ENCODE measurements at places on chromosomes 4 and X.

DNA sequence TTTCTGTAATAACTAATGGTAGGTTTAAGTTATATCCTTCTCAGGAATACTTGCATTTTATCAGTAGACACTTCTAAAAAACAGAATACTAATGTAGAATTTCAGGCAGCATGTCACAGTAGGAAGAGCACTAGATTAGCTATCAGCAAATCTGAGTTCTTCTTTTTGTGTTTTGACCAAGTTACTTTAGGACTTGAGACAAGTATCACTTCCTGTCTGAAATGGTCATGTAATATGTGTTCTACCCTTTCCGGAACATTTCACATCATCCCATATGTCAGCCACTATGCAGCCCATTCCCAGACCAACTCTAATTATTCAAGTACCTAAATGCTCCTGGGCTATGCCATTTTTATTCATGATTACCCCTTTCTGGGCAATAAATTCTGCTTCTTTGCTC, 401.8 kb upstream of the RPS6KA3 start:
- no peak for DNase-seq

- DNase-seq: no peak
Measured at GRCh38 chr4:130603043-130603442, 1507.1 kb downstream of the C4orf33 start.

DNA sequence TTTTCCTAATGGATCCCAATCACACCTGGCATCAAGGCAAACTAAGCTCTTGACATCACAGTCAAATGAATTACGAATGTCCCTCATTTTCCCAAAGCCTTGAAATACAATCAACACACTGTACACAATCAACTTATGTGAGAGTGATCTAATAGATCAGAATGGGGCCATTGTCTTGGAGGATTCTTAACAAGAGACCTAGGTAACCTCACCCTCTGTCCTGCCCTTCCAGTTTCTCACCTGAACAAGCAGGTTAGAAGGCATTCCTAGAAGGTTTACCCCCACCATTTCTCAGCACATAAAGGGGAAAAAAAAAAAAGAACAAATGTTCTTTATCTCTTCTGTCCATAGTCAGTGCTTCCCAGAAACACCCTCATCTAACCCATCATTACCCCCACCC, 6.3 kb downstream of the SLC39A8 start:
- DNase-seq: no peak

DNA sequence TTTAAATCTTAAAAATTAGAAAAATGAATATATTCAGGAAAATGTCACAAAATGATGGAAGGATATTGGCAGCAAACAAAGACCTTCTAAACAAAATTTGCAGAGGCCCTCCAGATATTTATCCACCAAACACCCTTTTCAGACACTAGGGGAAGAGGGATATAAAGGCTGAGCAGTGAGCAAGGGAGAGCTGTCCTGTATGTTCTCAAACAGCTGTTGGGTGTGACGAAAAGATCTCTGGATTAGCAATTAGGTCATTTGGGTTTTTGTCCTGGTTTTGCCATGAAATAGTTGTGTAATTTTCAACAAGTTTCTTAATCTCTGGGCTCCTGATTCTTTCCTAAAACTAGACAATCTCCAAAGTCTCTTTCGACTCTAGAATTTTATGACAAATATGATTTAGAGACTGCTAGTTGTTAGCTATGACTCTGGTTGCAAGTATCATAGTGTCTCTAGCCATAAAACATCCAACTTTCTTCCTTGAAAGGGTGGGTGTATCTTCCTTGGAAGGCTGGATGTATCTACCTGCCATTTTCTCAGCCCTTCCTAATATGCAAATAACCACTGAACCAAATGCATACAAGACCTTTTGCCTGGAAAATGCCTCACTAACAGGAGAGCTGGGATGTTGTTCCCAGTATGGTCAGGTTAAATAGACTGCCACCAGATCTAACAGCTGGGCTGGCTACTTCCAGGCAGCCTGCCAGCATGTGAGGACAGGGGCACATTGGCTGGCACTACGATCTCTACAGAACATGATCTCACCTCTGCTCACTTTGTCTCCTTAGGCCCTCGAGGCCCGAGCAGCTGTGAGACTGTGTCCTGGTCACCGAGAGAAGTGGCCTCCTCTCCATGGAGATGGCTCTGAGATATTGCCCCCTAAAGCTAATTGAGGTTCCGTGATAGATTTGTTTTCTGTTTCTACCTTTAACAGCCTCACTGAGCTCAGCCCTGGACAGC, 225.5 kb upstream of the JADE1 start:
- DNase-seq: no peak

GRCh38 chr4:21989351-21989750, 40.8 kb upstream of the KCNIP4 start:
- no peak for DNase-seq

GRCh38 chr4:53508446-53508845, 82.8 kb downstream of the LNX1 start:
- DNase-seq: no peak

DNA sequence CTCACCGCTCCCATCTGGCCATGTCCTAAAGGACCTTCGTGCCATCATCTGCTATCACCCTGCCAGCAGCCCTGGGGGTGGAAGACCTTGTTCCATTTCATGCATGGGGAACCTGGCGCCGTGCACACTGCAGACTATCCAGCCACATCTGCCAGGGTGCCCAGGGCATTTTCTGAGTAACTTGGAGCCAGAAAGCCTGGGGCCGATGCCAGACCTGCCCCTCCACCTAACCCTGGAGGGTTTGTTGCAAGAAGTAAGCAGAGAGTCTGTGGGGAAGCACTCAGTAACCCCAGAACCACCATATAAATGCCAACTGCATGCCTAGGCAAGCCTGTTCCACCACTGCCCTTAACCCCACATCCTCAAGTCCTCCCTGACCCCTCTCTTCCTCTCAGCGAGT, 7.3 kb downstream of the HAUS7 start:
- DNase-seq: no peak

DNA sequence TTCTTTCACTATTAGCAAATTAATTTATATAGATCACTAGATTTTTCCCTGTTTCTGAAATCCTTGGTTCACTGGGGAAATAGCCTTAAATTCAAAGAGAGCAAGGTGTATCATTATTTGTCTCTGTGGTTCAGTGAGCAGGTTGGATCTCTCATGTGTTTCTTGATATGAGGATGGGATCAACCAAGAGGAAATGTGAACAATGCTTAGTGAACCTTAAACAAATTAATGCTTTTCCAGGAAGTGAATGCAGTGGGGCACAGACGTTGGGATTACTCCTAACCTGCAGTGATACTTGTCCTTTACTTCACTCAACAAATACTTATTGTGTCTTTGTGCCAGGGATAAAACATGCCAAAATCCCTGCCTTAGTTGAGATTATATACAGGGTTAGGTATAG, 193.2 kb downstream of the SHROOM3 start:
- DNase-seq: no peak

- no peak for DNase-seq
Measured at GRCh38 chr4:53151489-53151788, 214.4 kb downstream of the SCFD2 start.

GRCh38 chrX:111283446-111283845, 13.2 kb upstream of the CAPN6 start:
- DNase-seq: no peak

DNA sequence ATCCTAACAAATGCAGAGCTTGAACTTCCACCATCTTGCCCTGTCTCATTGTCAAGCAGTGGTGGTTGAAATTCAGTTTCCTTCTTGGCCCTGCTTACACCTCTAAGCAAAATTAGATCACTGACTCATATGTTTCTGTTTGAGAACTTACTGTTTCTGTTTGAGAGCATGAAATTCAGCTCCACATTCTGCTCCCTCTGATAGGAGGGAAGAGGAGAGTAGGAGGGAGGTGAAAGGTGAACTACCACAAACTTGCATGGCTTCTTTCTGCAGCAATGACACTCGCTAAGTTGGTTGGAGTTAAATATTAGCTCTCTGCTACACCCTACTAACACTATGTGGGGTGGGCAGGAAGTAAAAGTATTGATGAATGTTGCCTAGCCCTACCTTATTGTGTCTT, 117.8 kb upstream of the EDA2R start:
- DNase-seq: no peak

DNA sequence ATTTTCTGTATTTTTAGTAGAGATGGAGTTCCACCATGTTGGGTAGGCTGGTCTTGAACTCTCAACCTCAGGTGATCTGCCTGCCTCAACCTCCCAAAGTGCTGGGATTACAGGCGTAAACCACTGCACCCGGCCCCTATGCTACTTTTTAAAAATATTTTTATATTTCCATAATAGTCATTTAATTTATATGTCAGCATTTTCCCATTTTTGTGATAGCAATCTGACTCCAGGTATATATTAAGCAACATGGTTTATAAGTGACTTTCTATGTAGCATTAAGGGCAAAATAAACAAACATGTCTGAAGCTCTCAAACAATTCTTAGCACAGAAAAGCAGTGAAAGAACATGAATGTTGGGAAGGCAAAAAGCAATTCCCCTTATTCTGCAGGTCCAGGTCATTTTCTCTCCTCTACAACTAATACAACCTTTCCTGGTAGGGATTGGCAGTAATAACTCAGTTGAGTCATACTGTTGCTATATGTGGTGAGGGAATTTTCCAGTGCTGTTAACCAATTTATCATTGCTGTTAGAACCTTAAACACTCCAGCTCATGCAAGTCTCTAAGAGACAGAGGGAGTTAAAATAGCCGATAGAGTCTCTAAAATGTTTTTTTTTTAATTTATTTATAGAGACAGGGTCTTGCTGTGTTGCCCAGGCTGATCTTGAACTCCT, 24.0 kb downstream of the SMIM14 start:
- DNase-seq: no peak

- no peak for DNase-seq
Measured at GRCh38 chrX:151985955-151986354, 11.5 kb upstream of the GABRE start.

DNA sequence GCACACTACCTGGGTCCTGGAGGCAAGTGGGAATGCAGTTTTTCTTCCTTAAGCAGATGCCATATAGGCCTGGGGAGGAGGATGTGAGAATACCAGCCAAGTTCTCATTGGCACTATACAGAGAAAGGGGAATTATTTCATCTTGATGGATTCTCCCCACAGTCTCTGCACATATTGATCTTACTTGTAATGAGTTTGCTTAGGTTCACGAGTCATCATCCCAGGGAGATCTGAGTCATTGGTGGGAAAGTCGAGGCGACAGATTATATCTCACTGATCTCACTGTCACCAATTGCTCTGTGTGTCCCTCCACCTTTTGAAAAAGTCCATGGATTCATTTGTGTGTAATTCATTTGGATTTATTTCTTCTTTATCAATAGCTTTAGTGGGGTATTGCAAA, 156.8 kb downstream of the AR start:
- DNase-seq: no peak

- no peak for DNase-seq
Measured at GRCh38 chr4:140515423-140515822, 8.5 kb upstream of the ELMOD2 start.

- DNase-seq: no peak
Measured at GRCh38 chrX:153371256-153371655, 29.9 kb downstream of the PNMA6E start.

GRCh38 chr4:74083546-74083945, 15.4 kb downstream of the CXCL2 start:
- DNase-seq: no peak

DNA sequence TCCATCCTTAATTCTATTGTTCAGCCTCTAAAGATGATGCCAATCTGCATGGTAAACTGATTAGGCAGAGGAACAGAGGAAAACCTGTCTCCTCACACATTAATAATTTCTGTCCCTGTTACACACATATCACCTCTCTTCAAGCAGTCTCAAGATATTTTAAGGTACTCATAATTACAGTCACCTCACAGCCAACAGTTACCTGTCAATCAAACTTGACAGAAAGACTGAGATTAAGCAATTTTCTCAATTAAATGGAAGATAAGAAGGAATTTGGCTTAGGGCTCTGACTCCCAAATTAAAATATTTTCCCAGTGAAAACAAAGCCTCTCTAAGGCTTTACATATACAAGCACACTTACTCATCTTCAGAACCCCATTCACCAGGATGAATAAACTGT, 85.2 kb downstream of the MAPK10 start:
- no peak for DNase-seq

GRCh38 chr4:82969414-82969813, 41.2 kb downstream of the LIN54 start:
- no peak for DNase-seq

DNA sequence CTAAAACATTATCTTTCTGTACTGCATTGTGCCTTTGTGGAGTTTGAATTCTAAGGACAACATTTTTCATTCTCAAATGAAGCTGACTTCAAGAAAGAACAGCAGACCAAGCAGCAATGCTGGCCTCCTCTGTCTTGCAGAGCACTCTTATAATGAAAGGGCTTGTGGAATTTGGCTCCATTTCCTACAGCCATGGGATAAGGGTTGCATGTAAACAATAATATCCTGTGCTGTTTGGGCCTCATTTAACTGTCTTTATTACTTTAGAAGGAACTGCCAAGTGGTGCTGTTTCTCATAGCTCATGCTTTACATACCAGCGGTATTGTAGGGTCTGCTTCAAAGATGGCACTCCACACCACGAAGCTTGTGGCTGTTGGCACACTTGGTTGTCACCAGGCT, 111.4 kb upstream of the EOLA2 start:
- no peak for DNase-seq

DNA sequence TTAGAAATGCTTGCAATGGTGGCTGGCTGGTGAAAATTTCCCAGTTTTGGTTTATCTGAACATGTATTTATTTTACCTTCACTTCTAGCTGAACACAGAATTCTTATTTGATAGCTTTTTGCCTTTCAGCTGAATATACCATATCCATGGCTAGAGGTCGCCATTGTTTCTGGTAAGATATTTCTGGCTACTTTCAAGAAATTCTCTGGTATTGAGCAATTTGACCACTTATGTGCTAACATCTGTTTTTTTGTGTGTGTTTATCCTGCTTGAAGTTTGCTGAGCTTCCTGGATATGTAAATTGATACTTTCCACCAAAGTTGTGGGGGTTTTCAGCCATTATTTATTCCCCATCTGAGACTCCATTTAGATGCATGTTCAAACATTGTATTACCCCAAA, 75.4 kb downstream of the FBXW7 start:
- no peak for DNase-seq

DNA sequence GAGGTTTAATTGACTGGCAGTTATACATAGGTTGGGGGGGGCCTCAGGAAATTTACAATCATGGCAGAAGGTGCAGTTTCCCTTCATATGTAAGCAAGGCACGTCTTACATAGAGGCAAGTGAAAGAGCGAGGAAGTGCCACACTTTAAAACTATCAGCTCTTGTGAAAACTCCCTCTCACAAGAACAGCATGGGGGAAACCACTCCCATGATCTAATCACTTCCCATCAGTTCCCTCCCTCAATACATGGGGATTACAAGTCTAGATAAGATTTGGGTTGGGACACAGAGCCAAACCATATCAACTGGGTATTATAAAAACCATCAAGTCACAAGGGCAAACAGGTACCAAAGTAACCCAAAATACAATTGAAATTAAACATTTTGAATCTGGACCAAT, 182.0 kb upstream of the FAT4 start:
- no peak for DNase-seq

GRCh38 chr4:7647186-7647585, 212.5 kb upstream of the PSAPL1 start:
- DNase-seq: no peak
